ENCODE measurements at places on chromosomes 7 and 10.
A peak's percentile ranks its signal among the peaks of the same experiment; 100 is the strongest.

GRCh38 chr10:30995081-30995770 is 36.4 kb downstream of the ZNF438 start:
- no peak for DNase-seq

- no peak for DNase-seq
Measured at GRCh38 chr7:111012799-111013675, 77.9 kb upstream of the LRRN3 start.

DNA sequence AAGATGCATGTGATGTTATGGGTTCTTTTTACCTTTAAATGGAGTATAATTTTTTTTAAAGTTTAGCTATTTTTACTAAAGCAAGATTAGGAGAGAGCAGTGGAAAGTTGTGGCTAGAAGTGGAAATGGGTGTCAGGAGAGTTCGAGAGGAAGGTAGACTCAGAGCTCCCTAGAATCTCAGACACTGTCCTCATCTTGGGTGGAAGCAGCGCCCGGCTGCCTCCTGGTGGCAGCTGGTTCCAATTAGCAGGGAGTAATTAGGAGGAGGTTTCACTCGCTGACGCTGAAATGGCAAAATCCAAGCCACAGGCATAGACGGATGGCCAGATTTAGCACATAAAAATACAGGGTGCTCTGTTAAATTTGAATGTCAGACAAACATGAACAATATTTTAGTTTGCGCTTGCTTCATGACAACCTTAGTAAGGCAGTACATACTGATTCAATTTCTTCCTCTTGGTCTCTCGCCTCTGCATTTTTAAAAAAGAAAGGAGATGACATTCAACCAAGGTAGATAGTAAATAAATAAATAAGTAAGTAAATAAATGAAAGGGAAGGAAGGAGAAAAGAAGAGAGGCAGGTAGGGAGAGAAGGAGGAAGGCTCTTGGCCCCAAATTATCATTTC is 58.5 kb downstream of the LGI1 start:
- peak; percentile 73 for DNase-seq

DNA sequence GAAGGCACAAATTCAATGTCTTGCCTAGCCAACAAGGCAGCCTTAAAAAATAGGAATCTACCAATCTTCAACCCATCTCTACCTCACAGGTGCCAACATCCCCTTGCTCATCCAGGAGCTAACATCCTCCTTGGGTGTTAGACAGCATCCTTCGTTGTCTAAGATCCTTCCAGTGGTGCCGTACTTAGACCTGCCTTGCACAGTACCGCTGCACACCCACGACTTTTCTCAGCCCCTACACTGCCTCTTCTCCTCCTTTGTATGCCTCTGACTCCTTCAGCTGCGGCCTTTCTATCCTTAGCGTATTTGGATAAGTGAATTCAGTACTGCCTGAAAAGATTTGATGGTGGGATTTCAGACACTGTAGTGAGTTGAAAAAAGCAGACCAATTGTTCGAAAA is 15.9 kb upstream of the PRTFDC1 start:
- no peak for DNase-seq

- no peak for DNase-seq
Measured at GRCh38 chr7:91876391-91877133, 3.9 kb downstream of the MTERF1 start.
